ENCODE measurements at places on chromosomes 13 and 19.
A peak's percentile ranks its signal among the peaks of the same experiment; 100 is the strongest.

DNA sequence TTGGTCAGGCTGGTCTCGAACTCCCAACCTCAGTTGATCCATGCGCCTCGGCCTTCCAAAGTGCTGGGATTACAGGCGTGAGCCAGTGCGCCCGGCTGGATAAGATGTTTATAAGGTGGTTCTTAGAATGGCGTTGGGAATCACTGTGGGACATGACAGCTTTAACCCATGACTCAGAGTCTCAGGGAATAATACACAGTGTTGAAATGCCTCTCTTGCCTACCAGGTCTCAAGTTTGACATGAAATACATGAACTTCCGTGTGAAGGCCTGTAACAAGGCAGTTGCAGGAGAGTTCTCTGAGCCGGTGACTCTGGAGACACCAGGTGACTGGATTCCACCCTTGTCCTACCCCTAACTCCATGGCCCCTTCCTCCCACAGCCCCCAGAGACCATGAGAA is 12.6 kb downstream of the FSD1 start:
- no peak for DNase-seq

- no peak for DNase-seq
These were observed 342.4 kb downstream of the KCNRG start for GRCh38 chr13:50357586-50358118.

GRCh38 chr19:5627395-5627904 is 4.6 kb downstream of the SAFB start:
- no peak for DNase-seq

DNA sequence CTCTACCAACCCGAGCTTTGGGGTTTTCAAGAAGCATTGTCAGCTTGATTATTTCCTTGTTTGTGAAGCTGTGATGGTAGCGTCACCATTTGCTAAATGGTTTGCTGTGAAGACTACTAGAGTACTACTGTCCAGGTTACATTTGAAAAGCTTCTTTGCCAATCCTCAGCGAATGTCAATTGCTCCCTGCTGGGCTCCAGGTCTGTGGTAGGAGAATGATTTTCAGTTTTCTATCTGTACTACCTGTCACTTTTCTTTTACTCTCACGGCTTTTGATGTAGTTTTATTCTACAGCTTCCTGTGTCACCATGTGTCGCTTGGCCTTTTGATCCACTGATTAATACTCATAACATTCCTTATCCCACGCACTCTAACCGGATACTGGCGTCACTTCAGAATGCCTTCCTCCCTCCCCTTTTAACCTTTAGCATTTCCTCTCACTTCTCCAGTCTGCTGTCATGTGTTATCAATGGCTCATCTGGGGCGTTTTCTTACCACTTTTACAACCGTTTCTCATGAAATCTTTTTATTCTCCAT is 7.5 kb upstream of the GPR183 start:
- DNase-seq = no peak

- DNase-seq = no peak
These were observed 33.0 kb downstream of the KCTD4 start for GRCh38 chr13:45167611-45168554.

GRCh38 chr13:107130566-107130965 is 562.6 kb upstream of the ARGLU1 start:
- DNase-seq = no peak

DNA sequence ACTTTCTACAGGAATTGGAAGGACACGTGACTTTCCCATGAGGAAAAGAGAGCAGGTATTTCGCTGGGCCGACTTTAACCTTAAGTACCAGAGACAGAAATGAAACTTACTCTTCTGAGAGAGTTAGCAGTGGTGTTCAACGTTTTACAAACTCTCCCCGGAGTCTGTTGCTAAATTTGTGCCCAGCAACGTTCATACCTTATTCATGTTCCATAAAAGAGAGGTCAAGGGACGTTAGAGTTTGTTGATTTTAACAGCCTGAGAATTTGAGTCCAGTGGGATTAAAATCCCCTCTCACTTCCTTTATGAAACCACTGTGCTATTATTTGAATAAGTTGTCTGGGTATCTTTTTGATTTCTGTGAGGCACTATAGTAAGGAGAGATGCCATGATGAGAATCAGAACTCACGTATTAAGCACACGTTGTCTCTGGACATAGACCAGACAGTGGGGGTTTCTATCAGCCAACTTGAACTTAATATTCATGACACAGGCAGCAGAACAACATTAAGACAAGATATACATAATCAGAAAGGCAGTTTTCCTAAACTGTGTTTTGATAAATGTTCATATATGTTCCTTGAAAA is 33.4 kb downstream of the SPRY2 start:
- DNase-seq = no peak

DNA sequence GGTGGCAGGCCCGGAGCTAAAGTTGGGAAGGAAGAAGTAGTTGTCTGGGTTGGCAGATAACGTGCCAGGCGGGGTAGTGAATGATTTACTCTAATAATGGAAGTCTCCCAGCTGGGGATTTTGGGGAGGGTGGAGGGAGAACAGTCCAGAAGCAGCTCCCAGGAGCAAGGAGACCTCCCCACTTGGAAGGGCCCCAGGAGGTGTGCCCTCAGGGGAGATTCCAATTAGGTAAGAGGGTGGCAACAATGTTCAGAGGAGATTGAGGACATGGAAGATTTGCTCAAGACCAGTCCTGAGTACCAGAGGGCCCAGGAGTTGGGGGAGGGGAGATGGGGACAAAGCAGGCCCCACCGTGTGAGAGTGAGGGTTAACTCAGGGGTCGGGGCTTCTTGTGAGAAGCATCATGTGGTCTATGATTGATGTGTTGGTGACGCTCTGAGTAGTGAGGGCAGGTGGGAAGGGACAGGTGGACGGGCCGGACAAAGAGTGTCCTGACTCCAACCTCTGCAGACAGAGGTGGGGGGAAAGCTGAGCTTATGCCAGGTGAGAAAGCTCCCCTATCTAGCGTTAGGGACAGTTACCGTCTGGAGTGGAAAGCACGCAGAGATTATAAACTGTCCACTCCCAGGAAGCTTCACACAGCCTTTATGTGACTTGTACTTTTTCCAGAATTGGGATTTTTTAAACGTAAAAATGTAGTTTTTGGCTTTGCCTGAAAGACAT is 3.5 kb downstream of the SPINT2 start:
- DNase-seq = no peak

GRCh38 chr19:5470264-5470671 is 15.1 kb downstream of the ZNRF4 start:
- DNase-seq = no peak

- peak; percentile 67 for DNase-seq
These were observed 10.2 kb downstream of the CAPN12 start for GRCh38 chr19:38734176-38734425.

DNA sequence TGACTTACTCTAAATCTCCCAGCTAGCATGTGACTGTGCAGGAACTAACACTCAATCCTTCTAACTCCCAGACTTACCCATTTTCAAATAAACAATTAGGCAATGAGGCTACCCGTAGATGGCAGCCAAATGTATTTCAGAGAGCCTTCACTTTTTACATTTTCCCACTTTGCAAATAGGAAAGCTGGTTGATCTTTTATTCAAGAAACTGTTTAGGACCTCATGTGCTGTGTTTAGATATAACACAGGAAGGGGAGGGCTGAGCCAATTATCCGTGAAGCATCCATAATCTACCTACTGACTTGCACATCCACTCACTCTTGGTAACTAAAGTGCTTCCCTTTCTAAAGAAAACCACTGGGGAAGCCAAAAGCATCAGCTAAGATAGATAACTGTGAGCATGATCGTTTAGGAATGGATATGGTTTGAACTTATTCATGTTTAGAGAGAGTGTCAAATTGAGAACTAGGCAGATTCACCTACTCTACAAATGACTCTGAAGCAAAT is 33.4 kb downstream of the MBNL2 start:
- DNase-seq = no peak

- no peak for DNase-seq
These were observed 531.4 kb upstream of the NBEA start for GRCh38 chr13:34410678-34411077.

DNA sequence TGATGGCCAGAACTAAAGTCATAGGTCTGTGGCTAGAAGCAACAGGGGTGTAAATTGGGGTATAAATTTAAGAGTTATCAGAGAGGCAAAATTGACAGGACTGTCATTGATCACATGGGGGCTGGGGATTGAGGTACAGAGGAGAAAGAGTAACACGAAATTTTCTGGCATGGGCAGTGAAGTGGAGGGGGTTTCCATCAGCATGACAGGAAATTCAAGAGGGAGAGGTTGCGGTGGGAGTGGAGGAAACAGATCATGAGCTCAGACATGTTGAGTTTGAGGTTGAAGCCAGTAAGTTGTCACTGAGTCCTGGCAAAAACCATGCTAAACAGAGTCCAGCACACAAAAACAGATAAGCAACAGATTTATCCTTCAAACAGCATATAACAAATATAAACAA is 192.1 kb upstream of the TSC22D1 start:
- no peak for DNase-seq

DNA sequence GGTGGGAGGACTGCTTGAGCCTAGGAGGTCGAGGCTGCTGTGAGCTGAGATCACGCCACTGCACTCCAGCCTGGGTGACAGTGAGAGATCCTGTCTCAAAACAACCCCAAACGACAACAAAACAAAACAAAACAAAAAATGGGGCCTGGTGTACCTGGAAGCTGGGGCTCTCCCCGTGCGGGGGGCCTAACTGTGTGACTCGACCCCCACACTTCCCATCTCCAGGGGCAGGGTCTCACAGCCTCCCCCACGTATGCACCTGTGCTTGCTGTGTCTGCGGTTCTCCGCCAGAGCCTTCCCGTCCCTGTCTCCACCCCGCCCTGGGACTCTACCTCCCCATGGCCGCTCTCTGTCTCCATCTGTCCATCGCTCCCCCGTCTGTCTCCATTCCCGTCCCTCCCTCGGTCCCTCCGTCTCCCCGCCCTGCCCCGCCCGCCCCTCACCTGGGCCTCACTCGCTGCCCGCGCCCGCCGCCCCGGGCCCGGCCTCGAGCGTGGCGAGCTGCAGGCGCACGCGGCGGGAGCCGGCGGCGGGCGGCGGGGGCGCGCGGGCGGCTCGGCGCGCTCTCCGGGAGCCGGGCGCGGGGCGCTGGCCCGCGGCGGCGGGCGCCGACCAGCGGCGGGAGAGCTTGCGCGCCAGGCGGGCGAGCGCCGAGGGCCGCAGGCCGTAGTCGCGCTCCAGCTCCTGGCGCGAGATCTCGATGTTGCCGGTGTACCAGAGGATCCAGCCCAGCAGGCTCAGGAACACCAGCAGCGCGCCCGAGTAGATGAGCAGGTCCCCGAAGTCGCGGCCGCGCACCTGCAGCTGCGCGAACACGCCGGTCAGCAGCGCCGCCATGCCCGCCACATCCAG is 587 bp downstream of the TMEM238 start:
- peak; percentile 75 for DNase-seq

- no peak for DNase-seq
These were observed 26.8 kb upstream of the STARD13 start for GRCh38 chr13:33312150-33312860.

- DNase-seq = no peak
These were observed 33.4 kb downstream of the CAB39L start for GRCh38 chr13:49410477-49410876.

DNA sequence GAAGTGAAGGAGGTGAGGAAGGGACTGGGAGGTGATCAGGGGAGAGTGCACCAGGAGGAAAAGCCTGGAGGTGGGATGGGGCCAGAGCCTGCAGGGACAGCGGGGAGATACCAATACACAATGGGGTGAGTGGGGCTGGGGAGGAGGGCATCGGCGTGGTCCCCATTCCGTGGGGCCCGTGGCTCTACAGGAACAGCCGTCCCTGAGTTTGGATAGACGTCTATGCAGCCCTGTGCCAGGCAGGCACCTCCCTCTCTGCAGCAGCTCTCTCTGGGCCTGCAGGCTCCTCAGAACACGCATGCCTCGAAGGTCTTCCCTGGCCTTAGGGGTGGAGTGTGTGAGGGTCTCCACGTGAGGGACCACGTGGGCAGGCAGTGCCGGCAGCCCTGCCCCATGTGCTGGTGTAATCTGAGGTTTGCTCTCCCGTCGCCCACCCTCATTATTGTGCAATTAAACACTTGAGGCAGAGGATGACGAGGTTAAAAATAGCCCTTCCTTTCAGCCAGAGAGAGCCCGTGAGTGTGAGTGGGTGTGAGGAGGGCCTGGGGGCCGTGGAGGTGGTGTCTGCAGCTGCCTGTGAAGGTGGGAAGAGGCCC is 16.5 kb downstream of the C2CD4C start:
- DNase-seq = no peak

DNA sequence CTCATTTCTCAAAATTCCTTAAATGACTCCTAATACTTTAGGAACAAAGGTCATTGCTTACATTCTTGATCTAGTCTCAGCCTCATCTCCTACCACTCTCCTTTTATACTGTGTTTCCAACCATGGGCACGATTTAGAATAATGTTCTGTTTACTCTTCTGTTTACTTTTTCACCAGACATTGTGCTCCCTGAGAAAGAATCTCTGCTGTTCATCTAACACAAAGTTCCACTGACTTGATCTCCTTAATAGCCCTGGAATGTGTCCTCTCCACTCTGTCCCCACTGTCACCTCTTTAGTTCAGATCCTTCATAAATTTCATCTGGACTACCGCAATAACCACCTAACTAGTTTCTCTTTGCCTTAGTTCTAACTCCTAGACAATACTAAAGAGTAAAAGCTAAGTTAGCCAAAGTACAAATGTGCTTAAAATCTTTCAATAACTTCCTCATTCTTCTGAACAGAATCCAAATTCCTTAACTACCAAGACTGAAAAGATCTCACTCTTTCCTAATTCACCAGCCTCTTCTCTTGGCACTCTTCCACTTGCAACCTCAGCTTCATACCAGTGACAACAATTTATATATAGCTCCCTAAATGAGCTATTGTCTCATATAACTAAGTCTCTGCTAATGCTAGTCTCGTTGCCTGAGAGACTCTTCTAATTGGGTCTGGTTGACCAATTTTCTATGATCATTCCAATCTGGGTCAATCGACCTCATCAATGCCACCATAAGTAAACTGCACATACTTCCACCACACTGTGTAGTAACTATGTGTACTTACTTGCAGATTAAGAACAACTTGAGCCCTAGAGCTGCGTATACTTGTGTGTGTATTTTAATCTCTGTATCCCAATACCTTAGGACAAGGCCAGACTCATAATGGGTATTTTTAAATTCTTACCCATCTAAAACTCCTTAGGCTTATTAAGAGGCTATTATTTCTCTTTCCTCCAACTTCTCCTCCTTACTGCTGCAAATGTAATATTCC is 179.9 kb downstream of the VWA8 start:
- no peak for DNase-seq

- no peak for DNase-seq
These were observed 2.3 kb downstream of the TRAPPC6A start for GRCh38 chr19:45175515-45176345.

- DNase-seq = no peak
These were observed at the start of gene KCNN1 for GRCh38 chr19:17966550-17967256. TSS of gene KCNN1 (plus strand) at chr19:17967107. CDS start at chr19:17973889, 6,782 bp downstream.

DNA sequence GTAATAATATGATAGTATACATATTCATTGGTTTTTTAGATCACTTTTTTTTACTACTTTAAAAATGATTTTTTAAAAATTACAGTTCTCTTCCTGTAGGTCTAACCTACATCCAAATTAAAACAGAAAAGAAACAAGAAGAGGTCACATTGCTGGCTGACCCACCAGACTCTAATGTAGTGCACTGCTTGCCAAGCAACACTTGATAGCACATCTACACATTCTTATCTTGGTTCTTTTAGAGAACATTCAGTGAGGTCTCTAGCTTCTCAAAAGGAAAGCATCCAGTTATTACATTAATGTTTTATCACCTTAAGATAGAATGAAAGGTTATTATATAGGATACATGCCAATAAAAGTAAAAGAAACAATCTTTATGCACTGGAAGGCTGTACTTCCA is 35.6 kb downstream of the NDFIP2 start:
- no peak for DNase-seq

GRCh38 chr13:38167164-38167822 is 182.4 kb upstream of the UFM1 start:
- no peak for DNase-seq
